Cerebellar cortex (tissue), 1 donor: ENCODE measurements at places on chromosomes 5 and 9.
A peak's percentile ranks its signal among the peaks of the same experiment; 100 is the strongest.

DNA sequence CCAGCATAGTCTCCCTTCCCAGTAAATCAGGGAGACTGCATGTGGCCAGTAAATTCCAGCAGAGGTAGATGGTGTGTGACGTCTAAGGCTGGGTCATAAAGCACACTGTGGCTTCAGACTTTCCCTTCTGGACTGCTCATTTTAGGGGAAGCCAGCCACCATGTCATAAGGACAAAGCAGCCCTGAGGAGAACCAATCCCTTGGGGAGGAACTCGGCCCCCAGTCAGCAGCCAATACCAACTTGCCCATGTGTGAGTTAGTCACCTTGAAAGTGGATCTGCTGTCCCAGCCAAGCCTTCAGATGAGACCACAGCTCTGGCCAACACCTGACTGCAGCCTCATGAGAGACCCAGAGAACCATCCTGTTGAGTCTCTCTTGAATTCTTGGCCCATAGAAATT, 14.7 kb upstream of the NINJ1 start:
- no peak for DNase-seq

GRCh38 chr5:76062502-76063041, 20.6 kb upstream of the SV2C start:
- DNase-seq: no peak

DNA sequence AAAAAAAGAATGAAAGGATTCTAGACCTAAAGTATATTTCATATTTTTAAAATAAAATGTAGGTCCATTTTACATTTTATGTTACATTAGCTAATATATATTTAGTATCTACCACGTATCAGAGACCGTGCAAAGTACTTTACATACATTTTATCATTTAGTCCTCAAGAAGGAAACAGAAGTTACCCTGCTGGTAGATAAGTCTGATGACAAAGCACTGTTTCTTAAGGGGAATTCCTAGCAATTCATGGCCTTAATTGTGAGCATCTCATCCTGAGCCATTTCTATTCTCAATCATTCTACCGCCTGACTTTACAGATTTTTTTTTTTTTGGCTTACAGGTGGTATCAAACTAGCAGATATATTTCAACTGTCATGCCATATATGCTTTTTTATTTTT, 367.7 kb downstream of the PRELID2 start:
- DNase-seq: no peak

- DNase-seq: no peak
Observed at GRCh38 chr5:69312459-69313160, 20.0 kb downstream of the CCDC125 start.

GRCh38 chr9:38066197-38066913, 2.7 kb downstream of the SHB start:
- DNase-seq: peak; percentile 42
